Karpas-422 (cell line): ENCODE measurements at places on chromosomes 11 and 22.

DNA sequence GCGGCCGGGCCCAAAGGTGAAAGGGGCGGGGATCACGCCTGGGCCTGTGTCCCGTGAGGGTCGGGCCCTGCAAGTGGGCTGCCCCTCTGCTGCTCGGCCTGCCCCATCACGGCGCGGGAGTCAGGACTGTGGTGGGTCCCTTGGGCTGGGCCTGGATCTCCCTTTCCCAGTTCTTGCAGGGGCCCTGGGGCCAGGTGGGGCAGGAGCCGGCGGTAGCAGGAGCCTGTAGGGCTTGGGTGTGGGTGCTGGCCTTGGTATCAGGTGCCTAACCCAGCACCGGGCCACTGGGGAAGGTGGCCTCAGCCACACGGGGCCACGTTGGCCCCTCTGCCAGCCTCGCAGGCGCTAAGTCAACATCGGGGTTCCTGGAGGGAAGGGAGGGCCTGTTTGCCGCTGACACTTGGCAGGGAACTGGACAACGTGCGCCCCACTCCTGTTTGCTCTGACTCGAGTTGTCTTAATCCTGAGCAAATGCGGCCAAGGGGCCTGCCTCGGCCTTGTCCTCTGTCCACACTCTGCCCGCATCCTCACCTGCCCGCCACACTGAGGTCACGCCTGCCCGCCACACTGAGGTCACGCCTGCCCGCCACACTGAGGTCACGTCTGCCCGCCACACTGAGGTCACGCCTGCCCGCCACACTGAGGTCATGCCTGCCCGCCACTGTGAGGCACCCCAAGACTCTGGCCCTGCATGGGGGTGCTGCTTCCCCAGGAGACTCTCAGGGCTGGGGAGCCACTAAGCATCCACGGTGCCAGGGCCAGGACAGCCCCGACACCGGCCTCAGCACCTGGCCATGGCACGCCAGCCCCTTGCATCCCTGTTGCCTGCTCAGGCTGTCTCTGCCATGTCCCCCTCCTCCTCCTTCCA is 14.2 kb upstream of the MUC5B start:
- no peak overlapping the region for H3K4me3 ChIP-seq
- DNase-seq, result no peak
- H3K27ac ChIP-seq, result no peak overlapping the region
- no peaks in the 10 kb centered on the region for H3K27me3 ChIP-seq
- H3K36me3 ChIP-seq, result no peaks in the 10 kb centered on the region

DNA sequence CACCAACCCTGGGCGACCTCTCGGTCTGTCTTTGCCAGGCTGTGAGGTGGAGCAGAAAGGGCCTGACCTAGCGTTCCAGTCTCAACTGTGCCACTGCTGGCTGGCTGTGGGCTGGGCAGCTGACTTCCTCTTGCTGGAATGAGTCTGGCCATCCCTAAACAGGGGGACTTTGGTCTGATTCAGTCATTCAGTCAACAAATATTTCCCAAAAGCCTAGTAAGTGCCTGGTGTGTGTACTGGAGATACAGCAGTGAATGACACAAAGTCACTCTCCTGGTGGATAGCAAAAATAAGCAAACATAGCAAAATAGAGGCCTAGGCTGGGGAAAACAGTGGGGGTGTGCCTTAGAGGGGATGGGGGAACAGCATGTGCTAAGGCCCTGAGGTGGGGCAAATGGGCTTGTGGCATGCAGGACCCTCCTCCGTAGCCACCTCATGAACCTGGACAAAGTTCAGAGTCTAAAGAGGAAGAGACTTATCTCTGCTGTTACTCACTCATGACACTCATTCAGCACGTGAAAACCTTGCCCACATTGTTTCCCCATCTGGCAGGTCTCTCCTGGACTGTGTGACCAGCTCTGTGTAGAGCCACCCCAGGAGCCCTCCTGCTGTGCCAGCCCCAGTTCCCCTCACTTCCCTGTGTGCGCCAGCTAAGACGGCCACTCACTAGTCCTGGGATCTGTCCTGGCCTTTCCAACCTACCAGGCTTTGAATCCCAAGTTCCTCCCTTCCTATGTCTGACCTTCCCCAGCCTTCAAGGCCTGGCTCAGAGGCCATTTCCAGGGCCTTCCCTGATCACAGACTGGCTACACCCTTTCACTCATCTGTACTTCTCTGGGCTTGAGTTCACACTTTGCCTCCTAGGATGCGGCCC is 4.7 kb downstream of the GUCD1 start:
- no peaks in the 10 kb centered on the region for H3K27me3 ChIP-seq
- peak overlapping the region; percentile 89 for H3K27ac ChIP-seq
- no peak for DNase-seq

- DNase-seq, result peak; percentile 69
- no peaks in the 10 kb centered on the region for H3K27me3 ChIP-seq
- peak overlapping the region; percentile 35; the same call in 1 of the 2 replicates for H3K4me3 ChIP-seq
- H3K36me3 ChIP-seq, result no peaks in the 10 kb centered on the region
- no peak overlapping the region for H3K27ac ChIP-seq
Measured at GRCh38 chr22:39600491-39601179, 30.1 kb downstream of the CACNA1I start.

DNA sequence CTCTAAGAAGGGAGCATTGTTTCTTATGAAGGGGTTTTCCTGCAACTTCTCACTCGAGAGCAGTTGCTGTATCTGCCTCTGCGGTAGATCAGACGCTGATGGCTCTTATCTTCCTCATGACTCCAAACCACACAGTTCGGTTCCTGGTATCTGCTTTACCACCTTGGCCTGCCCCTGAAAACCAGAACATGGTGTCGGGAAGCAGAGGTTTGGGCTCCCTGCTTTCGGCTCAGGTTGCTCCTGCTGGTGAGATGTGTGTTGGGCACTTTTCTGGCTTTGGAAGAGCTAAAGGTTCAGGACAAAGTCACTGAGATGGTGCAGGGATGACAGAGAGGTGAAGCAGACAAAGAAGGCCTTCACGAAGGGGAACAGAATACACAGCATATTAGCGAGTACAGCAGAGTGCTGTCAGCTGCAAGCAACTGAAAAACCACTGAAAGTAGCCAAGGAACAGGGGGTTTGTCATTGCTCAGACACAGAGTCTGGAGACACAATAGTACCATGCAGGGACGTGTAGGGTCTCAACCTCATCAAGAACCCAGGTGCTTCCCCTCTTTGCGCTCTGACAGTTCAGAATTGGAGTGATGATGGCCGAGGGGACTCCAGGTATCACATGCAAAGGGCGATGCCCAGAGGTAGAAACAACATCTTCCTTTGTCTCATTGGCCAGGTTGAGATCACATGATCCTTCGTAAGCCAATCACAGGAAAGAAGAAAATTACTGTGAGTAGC is 11.9 kb upstream of the CSF2RB start:
- H3K27me3 ChIP-seq, result 0 out of 2 replicates have a peak, but pooled peaks cover 3% of the 10 kb centered on the region
- H3K36me3 ChIP-seq, result no peaks in the 10 kb centered on the region
- H3K4me3 ChIP-seq, result no peak overlapping the region
- H3K4me1 ChIP-seq, result no peaks in the 10 kb centered on the region
- H3K27ac ChIP-seq, result no peak overlapping the region
- DNase-seq, result peak; percentile 59

- no peaks in the 10 kb centered on the region for H3K27me3 ChIP-seq
- no peak overlapping the region for H3K27ac ChIP-seq
- no peaks in the 10 kb centered on the region for H3K36me3 ChIP-seq
Measured at GRCh38 chr22:24996420-24996952, 44.0 kb downstream of the KIAA1671 start.
